ENCODE measurements at places on chromosomes 1 and 21.

GRCh38 chr1:204331847-204332487, 27.8 kb downstream of the PLEKHA6 start:
- no peak for DNase-seq

DNA sequence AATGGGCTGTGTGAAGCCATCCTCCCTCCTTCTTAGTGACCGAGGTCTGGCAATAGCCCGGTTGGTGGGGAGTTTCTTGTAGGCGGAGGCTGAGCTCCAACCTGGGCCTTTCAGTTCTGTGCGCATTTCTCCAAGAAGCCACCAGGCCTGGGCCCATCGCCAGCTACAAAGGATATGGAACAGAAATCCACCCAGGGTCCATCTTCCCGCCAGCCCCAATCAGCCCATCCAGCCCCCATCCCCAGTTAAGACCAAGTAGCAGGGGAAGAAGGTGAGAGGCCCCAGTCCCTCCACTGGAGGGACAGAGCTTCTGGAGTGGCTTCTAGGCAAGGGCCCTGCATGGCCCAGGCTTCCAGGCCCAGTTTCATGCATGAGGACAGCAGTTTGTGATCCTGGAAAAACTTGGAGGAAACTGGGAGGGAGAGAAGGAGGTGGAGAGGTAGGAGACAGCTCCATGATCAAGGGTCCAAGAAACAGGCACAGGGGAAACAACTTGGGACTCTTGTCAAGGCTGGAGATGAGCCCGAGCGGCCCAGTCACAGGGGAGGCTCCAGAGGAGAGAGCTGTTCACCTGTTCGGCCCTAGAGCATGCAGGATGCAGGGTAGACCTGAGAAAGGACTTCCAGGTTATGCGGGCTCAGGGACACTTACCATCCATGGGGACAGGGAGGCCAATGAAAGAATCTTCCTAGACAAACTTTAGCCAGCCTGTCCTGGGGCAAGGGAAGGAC, 261.2 kb downstream of the PTPRU start:
- DNase-seq = no peak

GRCh38 chr1:68916221-68916902, 419.5 kb upstream of the DEPDC1 start:
- DNase-seq = peak; percentile 16

DNA sequence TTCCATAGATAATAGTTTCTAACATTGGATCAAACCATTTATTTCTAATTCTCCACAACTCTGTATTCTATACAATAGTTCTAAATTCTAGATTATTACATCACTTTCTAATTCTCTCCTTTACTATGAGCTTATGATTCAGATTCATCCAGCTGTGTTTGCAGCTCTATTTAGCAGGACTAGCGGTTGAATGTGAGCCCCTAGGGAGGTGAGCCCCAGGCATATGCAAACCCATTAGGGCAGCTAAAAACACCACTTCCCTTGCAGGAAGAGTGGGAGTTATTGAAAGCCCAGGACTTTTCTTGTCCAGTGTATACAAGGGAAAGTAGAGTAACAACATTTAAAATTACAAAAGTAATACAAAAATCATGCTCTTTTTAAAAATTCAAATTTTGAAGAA, 56.9 kb downstream of the KRTAP19-8 start:
- DNase-seq = no peak

DNA sequence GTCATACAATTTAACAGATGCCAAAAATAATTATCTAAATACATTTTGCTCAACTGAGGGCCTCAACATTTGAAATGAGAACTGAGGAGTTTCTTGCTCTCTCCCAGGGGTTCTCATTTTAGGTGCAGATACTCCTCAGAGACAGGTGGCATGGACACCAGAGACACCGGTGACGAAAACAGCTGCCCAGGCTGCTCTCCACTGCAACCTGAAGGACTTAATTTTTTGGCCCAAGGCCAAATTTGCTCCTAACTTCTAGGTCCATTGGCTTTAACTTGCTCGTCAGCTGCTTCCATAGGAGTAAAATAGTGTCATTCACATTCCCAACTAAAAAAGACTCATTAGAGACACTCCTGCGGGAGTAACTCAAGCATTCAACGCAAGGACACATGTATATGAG, 87.0 kb downstream of the NRIP1 start:
- DNase-seq = no peak

- DNase-seq = peak; percentile 49
Measured at GRCh38 chr21:31557421-31558188, 101.9 kb upstream of the SOD1 start.

GRCh38 chr1:211610779-211611556, 32.0 kb upstream of the SLC30A1 start:
- DNase-seq = no peak

DNA sequence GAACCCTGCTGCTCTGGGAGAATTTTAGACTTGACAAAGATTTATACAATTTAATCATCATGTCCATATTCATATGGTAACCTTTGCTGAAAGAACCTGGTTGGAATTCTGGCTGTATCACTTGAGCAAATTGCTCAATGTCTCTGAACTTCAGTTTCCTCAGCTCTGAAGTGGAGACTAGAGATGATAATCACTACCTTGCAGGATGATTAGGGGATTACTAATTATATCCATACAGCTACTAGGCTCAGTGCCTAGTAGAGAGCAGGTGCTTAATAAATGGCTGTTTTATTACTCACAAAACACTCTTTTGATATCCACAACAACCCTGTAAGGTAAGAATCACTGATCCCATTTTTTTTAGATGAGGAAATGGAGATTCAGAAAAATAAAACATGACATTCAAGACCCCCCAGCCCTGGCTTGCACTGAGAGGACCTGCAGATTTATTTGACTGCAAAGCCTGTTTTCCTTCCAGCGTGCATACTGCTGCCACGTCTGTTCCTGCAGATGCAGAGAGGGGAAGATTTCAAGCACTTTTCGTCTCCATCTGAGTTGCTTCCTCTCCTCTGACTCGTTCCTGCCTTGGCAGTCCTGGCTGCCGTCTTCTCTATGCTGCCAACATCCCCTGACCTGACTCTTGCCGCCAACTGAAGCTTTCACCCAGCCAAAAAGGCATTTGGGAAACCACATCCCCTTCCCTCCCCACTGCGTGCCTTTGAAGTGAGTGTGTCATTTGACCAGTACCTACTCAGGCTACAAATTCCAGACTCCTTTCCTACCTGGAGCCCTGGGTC, 203.0 kb downstream of the PLPP3 start:
- no peak for DNase-seq

GRCh38 chr1:229582011-229582694, 23.6 kb upstream of the ABCB10 start:
- DNase-seq = peak; percentile 39

- DNase-seq = no peak
Measured at GRCh38 chr1:42743317-42744147, 3.5 kb upstream of the CLDN19 start.

GRCh38 chr1:53190210-53190611, 6.4 kb upstream of the CPT2 start:
- DNase-seq = no peak

GRCh38 chr1:116537898-116538297, 32.9 kb downstream of the CD58 start:
- no peak for DNase-seq

- DNase-seq = no peak
Measured at GRCh38 chr1:81329041-81329440, 471.7 kb upstream of the ADGRL2 start.

DNA sequence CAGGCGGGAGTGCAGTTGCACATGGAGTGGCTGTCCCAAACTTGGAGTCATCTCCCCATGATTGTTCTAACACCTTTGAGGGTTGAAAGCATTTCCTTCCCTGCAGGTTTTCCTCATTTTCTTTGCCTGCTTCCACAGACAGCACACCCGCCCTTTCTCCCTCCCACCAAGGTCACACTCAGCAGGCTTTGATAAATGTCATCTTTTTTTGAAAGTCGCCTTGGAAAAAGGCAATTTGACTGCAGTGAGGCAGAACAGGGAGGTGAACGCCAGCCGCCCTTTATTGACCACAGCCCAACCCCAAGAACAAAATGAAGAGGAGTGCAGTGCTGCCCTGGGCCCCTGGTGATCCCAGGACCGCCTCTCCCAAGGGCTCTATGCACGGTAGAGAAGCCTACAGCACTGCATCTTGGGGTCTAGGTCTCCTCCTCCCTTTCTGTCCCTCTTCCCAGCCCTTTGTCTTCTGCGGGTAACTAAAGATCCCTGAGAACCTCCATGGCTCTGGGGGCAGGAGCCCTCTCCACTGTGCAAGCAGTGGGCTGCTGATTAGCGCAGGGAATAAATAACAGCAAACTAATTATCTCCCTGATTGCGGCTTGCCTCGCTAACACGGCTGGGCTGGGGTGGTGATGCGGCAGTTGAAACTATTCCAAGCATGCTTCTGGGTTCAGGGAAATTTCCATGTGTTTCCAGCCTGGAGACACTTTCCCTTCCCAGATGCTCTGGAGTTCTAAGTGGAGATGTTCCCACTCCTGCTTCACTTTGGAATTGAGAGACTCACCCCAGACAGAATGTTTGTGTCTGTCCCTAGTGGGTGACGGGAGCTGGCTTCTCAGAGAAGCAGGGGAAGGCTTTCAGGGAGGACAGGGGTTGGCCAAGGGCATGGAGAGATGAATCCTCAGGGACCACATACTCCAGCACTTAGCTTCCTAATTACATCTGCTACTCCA, 11.8 kb upstream of the AMIGO1 start:
- DNase-seq = no peak

- DNase-seq = no peak
Measured at GRCh38 chr1:26949926-26950319, 10.3 kb downstream of the KDF1 start.

GRCh38 chr1:204438628-204439027, 27.0 kb upstream of the PPP1R15B start:
- no peak for DNase-seq

DNA sequence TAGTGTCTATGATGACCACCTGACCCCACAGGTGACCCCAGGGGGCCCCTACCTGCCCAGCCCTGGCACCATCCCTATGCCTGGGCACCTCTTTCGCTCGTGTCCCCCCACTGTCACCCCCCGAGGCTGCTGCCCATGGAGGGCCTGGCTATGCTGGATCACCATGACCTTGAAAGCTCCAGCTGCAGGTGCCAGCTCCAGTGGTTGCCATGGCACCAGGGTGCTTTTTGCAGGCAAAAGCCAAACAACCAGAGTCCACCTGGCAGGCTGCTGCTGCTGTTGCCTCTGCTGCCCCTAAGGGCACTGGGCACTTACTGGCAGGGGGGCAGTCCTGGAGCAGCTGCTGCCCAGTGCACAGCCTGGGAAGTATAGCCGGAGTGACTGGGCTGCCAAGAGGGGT, 21.7 kb downstream of the ETNK2 start:
- no peak for DNase-seq

GRCh38 chr1:153533689-153534201, 2.0 kb downstream of the S100A6 start:
- DNase-seq = no peak

DNA sequence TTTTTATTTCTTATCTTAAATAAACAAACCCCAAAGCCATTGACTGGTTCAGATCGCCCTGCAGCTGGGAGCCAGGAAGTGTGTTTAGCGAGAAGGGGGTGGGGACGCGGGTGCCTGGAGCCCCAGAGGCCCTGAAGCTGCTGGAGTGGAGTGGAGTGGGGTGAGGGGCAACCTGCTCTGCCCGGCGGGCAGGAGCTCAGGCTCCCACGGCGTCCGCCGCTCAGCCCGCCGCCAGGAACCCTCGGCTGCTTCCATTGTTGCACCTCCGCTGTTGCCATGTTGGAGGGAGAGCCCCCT, 673 bp downstream of the PIK3C2B start:
- DNase-seq = peak; percentile 41

- no peak for DNase-seq
Measured at GRCh38 chr1:114669562-114670082, at the start of gene DENND2C. TSS of gene DENND2C (minus strand) at chr1:114670049. CDS start at chr1:114625984, 44,065 bp downstream.

DNA sequence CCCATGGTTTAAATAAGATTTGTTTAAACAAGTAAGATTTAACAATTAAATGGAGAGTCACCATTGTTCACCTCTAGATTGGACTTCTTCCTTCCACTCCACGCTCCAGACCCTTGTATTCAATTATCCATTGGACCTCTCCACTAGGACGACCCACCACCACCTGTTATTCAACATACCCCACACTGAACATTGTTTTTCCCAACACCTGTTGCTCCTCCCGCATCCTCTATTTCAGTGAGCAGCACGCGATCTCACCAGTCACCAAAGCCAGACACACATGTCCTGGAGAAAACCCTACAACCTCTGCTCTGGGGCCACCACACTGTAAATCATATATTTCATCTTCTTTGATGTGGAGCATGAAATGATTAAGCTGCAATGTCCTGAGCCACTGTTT, 28.6 kb downstream of the ATP8B2 start:
- DNase-seq = no peak

DNA sequence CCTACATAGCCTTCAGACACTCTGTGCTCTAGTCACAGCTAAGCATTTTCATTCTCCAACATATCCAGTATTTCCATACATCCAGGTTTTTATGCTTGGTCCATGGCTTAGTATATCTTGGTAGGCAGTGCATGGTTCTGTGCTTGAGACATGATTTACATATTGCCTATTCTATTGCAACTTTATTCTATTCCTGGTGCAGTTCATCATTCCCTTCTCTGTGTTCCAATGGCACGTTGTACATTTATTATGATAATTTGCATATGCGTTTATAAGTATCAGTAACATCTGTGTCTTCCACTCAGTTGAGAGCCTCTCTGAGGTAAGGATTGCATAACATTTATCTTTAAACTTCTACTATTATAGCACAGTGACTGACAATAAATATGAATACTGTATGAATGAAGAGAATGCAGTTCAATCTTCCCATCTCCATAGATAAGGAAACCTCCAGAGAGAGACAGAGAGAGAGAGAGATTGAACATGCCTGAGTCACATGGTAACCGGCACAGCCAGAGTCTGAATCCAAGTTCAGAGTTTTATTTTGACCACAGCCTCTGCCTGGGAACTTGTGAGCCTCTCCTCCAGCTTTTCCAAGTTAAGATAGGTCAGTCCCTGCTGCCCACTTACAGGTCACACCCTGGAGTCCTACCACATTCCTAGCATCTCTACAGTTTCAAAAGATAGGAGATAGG, 41.5 kb downstream of the PLPPR5 start:
- no peak for DNase-seq

DNA sequence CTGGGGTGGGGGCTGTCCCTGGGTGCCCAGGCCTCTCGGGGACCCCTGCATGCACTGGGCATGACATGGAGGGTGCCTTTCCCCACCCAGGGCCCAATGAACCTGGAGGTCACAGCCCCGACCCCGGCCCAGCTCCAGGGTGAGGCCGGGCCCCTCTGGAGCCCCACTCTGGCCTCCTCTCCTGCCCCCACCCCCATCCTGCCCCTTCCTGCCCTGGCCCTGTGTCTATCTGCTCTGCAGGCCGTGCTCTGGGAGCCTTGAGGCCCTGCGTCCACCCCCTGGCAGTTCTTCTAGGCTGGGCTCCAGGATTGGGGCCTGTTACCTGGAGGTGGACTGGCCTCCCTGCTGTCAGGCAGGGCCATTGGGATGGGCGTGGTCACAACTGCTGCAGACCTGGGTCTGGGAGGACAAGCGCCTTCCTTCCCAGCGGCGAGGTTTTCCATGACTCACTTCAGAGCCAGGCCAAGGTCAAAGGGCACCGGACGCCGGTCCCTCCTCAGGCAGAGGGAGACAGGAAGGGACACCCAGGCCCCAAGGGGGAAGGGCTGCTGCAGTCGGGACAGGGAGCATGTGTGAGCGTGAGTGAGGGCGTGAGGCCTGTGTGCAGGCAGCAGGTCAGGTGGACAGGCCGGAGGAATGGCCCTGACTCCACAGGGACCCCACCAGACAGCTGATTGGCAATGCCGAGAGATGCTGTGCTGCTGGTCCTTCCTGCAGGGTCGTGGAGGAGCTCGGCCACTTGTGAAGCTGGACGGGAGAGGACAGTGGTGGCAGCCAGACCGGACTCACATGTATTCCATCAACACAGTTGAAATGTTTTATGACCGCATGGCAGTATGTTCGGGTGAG, 31.1 kb upstream of the POFUT2 start:
- no peak for DNase-seq

- no peak for DNase-seq
Measured at GRCh38 chr1:37315371-37315846, 159.0 kb upstream of the ZC3H12A start.
